T-helper 17 cell (primary cell): ENCODE measurements at places on chromosomes 7 and 10. TPM values are rescaled to one million over a fixed set of nuclear protein-coding genes. Genes with fewer than 3 reads are reported as not detected.

DNA sequence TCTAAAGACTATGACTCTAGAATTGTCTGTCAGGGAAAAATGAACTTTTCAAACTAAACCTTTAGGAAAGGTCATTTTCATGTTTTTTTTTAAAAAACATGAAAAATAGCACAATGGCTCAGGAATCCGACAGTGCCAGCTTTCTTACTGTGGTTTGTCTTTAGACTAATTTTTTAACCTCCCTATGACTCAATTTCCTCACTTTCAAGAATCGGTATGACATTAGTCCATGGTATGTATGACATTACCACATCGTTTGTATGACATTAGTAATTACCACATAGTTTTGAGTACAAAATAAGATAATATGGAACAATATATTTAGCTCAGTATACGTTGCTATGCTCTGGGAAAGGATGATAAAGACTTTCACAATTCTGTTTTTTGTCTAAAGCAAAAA lies 383.2 kb downstream of the PTPRN2 start:
- no peak for DNase-seq
- no peak overlapping the region for H3K27ac ChIP-seq
- peaks cover 11% of the 10 kb centered on the region for H3K27me3 ChIP-seq

The WIPF3 gene
- 0.08 TPM for total RNA-seq

GRCh38 chr10:74841265-74841973 lies 15.0 kb downstream of the KAT6B start:
- peak overlapping the region; percentile 68 for H3K27ac ChIP-seq
- peaks cover 37% of the 10 kb centered on the region for H3K4me1 ChIP-seq
- DNase-seq: no peak
- H3K27me3 ChIP-seq: no peaks in the 10 kb centered on the region
- H3K4me3 ChIP-seq: peak overlapping the region; percentile 33

DNA sequence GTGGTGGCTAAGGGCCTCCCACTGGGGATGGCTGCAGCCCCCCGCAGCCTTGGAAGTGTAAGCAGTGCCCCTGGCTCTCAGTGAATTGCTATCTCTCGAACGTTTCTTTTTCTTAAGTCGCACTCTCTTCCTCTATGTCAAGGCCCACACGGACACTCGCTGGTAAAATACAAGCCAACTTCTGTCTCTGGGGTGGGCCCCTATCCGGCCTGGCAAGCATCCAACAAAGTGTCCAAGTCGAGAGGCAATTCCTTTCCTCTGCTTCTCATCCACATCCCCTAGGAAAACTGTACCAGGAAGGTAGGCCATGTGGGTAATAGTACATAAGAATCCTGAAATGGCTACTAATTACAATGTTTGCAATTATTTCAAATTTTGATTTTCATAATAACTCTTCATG lies 194.9 kb upstream of the MGMT start:
- H3K27ac ChIP-seq: no peak overlapping the region
- H3K4me1 ChIP-seq: peaks cover 2% of the 10 kb centered on the region
- H3K27me3 ChIP-seq: peaks cover 5% of the 10 kb centered on the region
- DNase-seq: no peak
- peaks cover 4% of the 10 kb centered on the region for H3K36me3 ChIP-seq

The SHTN1 gene
- total RNA-seq: 2.4 TPM

- no peak overlapping the region for H3K27ac ChIP-seq
- no peak overlapping the region for H3K4me3 ChIP-seq
- no peaks in the 10 kb centered on the region for H3K36me3 ChIP-seq
- DNase-seq: no peak
- H3K27me3 ChIP-seq: no peaks in the 10 kb centered on the region
- H3K4me1 ChIP-seq: no peaks in the 10 kb centered on the region
Measured at GRCh38 chr7:90951986-90952954, 312.0 kb upstream of the FZD1 start.

DNA sequence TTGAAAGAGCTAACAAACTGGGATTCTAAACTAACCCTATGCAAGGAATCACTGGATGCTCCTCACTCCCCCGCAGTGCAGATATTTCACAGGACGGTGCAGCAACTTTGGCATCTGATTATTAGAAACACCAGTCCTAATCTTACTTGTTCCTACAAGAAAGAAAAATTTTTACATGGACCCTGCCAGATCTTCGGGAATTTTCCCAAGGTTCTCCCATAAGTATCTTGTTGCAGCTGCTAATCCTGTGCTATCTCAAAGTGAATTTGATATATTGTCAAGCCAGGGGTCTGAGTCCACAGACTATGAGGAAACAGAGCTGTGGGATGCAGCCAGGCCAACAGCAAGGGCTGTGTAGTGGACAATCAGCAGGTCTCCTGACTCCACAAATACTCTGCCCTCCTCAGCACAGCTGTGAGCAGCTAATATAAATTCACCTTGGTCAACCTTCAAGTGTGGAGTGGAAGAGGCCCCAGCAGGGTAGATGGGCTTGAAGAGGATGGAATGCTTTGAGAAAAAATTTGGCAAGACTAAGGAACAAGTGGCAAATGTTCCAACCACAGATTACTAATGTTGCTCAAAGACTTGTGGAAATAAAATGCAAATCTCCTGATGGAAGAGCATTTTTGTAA lies 25.6 kb downstream of the VSTM4 start:
- H3K27me3 ChIP-seq: peaks cover 19% of the 10 kb centered on the region
- H3K36me3 ChIP-seq: no peaks in the 10 kb centered on the region
- H3K4me3 ChIP-seq: no peak overlapping the region
- DNase-seq: no peak
- H3K4me1 ChIP-seq: no peaks in the 10 kb centered on the region
- no peak overlapping the region for H3K27ac ChIP-seq

The HIP1 gene
- 2.6 TPM for total RNA-seq

DNA sequence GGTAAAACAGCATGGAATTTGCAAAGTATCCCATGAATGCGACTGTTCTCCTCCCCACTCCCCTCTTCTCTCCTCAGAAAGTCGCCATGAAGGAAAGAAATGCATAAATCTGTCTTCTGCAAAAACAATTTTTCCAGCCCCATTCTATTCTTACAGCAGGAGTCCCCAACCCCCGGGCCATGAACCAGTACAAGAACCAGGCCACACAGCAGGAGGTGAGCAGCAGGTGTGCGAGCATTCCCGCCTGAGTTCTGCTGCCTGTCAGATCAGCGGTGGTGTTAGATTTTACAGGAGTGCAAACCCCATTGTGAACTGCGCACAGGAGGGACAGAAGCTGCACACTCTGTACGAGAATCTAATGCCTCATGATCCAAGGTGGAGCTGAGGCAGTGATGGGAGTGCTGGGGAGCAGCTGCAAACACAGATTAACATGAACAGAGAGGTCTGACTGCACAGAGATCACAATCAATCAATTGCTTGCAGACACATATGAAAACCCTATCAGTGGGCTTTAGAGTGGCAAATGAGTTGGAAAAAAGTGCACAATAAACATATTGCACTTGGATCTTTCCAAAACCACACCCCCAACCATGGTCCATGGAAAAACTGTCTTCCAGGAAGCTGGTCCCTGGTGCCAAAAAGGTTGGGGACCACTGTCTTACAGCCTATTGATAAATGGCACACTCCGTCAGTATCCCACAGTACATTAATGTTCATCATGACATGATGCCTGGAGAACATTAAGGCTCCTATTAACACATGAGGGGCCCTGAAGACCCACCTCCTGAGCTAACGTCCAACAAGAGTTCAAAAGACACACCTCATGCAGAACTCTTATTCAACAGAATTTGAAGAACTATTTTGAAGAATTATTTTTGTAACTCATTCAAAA lies 205.0 kb downstream of the PTPRN2 start:
- H3K4me3 ChIP-seq: no peak overlapping the region
- H3K36me3 ChIP-seq: no peaks in the 10 kb centered on the region
- peaks cover 24% of the 10 kb centered on the region for H3K27me3 ChIP-seq
- DNase-seq: no peak
- H3K27ac ChIP-seq: no peak overlapping the region
- no peaks in the 10 kb centered on the region for H3K4me1 ChIP-seq

DNA sequence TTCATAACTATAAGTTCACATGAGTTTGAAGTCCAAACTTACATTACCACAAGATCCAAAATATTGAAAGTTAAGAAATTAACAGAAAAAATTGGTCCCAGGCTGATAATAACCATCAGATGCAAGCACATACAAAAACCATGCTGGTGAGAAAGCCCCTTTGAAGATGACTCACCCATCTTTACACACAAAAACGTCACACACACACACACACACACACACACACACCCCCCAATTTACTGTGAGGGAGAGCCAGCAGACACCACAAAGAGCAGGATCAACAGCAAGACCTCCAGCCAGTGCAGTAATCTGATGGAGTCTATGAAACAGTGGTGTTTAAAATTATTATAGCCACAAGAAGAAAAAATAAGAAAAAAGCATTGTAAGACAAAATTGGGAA lies 50.1 kb upstream of the DRGX start:
- no peak overlapping the region for H3K27ac ChIP-seq
- no peaks in the 10 kb centered on the region for H3K27me3 ChIP-seq
- no peak for DNase-seq
- H3K4me3 ChIP-seq: no peak overlapping the region

The RPEL1 gene
- total RNA-seq: not detected

The ENKUR gene
- 14.9 TPM for total RNA-seq

- H3K27ac ChIP-seq: no peak overlapping the region
- H3K27me3 ChIP-seq: no peaks in the 10 kb centered on the region
- no peak for DNase-seq
- no peaks in the 10 kb centered on the region for H3K36me3 ChIP-seq
- H3K4me1 ChIP-seq: peaks cover 11% of the 10 kb centered on the region
Measured at GRCh38 chr7:134639061-134639460, 7.6 kb upstream of the BPGM start.

The NEURL1 gene
- total RNA-seq: 0.50 TPM

The CALCR gene
- not detected for total RNA-seq

The TMEM225B gene
- 1.4 TPM for total RNA-seq

DNA sequence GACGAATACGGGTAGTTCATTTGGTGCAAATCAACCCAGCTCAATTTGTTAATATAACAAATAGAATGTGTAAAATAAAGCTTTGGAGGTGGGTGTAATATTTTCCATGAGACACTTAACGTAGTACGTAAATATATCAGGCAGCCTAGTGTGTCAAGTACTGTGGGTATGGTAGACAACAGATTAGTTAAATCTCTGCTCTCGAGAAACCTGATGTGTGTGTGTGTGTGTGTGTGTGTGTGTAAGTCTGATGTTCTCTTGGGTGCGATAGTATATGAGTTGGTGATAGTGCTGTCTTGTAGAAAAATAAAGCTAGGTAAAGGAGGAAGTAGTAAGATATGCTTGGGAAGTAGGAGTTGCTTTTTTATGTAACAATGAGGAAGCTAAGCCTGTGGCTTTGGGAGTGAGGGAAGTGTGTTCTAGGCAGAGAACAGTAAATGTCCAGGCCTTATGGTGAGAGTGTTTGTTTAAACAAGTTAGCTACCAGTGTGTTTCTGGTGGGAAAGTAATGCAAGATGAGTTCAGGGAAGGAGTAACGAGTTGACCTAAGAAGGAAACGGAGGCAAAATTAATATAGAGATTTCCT lies 26.1 kb downstream of the WAC start:
- peak overlapping the region; percentile 7 for H3K4me3 ChIP-seq
- no peak for DNase-seq
- H3K4me1 ChIP-seq: peaks cover 53% of the 10 kb centered on the region
- H3K27me3 ChIP-seq: no peaks in the 10 kb centered on the region
- peak overlapping the region; percentile 4 for H3K27ac ChIP-seq

The H2BK1 gene
- total RNA-seq: 4.1 TPM

- peaks cover 14% of the 10 kb centered on the region for H3K27me3 ChIP-seq
- no peak overlapping the region for H3K27ac ChIP-seq
- H3K4me3 ChIP-seq: no peak overlapping the region
- no peaks in the 10 kb centered on the region for H3K36me3 ChIP-seq
- no peak for DNase-seq
Measured at GRCh38 chr7:44284216-44284615, 41.2 kb downstream of the CAMK2B start.

The SUN3 gene
- not detected for total RNA-seq

The PRTFDC1 gene
- total RNA-seq: 3.6 TPM

GRCh38 chr10:120998251-120998650 lies 147.1 kb downstream of the WDR11 start:
- no peaks in the 10 kb centered on the region for H3K36me3 ChIP-seq
- peaks cover 8% of the 10 kb centered on the region for H3K27me3 ChIP-seq
- H3K4me3 ChIP-seq: no peak overlapping the region
- no peak overlapping the region for H3K27ac ChIP-seq
- DNase-seq: no peak
- peaks cover 3% of the 10 kb centered on the region for H3K4me1 ChIP-seq
